ENCODE measurements at places on chromosomes 6 and 20. TPM values are rescaled to one million over a fixed set of nuclear protein-coding genes. Genes with fewer than 3 reads are reported as not detected.

KHDC1L gene
- not detected for total RNA-seq

TRIM31 gene
- total RNA-seq: not detected

DST gene
- 87.9 TPM for total RNA-seq

RALGAPB gene
- total RNA-seq: 51.5 TPM

BPIFB1 gene
- total RNA-seq: not detected

VNN1 gene
- 0.10 TPM for total RNA-seq

HLA-DOA gene
- total RNA-seq: not detected

PTCRA gene
- total RNA-seq: not detected

HUS1B gene
- 0.15 TPM for total RNA-seq

PACSIN1 gene
- total RNA-seq: not detected

PIM1 gene
- total RNA-seq: 16.4 TPM

LY6G5B gene
- total RNA-seq: 3.2 TPM

CST7 gene
- not detected for total RNA-seq

PLEKHG1 gene
- 13.8 TPM for total RNA-seq

CBLN4 gene
- total RNA-seq: not detected

WFDC5 gene
- total RNA-seq: not detected

DPPA5 gene
- total RNA-seq: not detected

COL9A3 gene
- total RNA-seq: 2.0 TPM

EFCAB8 gene
- total RNA-seq: 0.28 TPM

ANGPT4 gene
- not detected for total RNA-seq

PPP1R14C gene
- total RNA-seq: not detected

MYO6 gene
- total RNA-seq: 6.9 TPM

RBM39 gene
- 517 TPM for total RNA-seq

RGS17 gene
- 15.5 TPM for total RNA-seq

ASIP gene
- not detected for total RNA-seq

CLDN20 gene
- total RNA-seq: not detected

DTNBP1 gene
- total RNA-seq: 5.4 TPM

MUC21 gene
- not detected for total RNA-seq

FAM209B gene
- total RNA-seq: not detected

RCAN2 gene
- total RNA-seq: 0.43 TPM

ATP9A gene
- total RNA-seq: not detected

RAB23 gene
- total RNA-seq: 22.4 TPM

FILIP1 gene
- 0.08 TPM for total RNA-seq

SAMD5 gene
- 11.6 TPM for total RNA-seq

ZC3H12D gene
- not detected for total RNA-seq

DHX35 gene
- total RNA-seq: 29.3 TPM

TMC2 gene
- 0.15 TPM for total RNA-seq

BPIFA1 gene
- not detected for total RNA-seq

APMAP gene
- total RNA-seq: 103 TPM

BPIFB2 gene
- total RNA-seq: not detected

GSTA2 gene
- total RNA-seq: not detected

PHACTR3 gene
- total RNA-seq: not detected

PAX1 gene
- total RNA-seq: not detected

B3GALT4 gene
- total RNA-seq: 0.84 TPM

PSORS1C1 gene
- total RNA-seq: 0.48 TPM

EPPIN gene
- not detected for total RNA-seq

ENPP4 gene
- total RNA-seq: 0.32 TPM

ZSCAN16 gene
- 4.6 TPM for total RNA-seq

TNXB gene
- total RNA-seq: 1.6 TPM

NRN1 gene
- total RNA-seq: 110 TPM

SALL4 gene
- total RNA-seq: not detected

ABHD16B gene
- not detected for total RNA-seq

HSF2 gene
- total RNA-seq: 48.8 TPM

ZNF311 gene
- not detected for total RNA-seq

MRAP2 gene
- 20.3 TPM for total RNA-seq

VGLL2 gene
- 5.7 TPM for total RNA-seq

Measured in SJCRH30 (cell line).